Glutamatergic neuron (in vitro differentiated cells): ENCODE measurements at places on chromosomes 1 and 21. TPM values are rescaled to one million over a fixed set of nuclear protein-coding genes. Genes with fewer than 3 reads are reported as not detected.

Gene SGIP1
- 75.2 TPM for total RNA-seq

Gene GJA5
- total RNA-seq = not detected

Gene CLCA1
- total RNA-seq = not detected

Gene TMEM82
- not detected for total RNA-seq
